ENCODE measurements at places on chromosomes 7 and 10. TPM values are rescaled to one million over a fixed set of nuclear protein-coding genes. Genes with fewer than 3 reads are reported as not detected.

DNA sequence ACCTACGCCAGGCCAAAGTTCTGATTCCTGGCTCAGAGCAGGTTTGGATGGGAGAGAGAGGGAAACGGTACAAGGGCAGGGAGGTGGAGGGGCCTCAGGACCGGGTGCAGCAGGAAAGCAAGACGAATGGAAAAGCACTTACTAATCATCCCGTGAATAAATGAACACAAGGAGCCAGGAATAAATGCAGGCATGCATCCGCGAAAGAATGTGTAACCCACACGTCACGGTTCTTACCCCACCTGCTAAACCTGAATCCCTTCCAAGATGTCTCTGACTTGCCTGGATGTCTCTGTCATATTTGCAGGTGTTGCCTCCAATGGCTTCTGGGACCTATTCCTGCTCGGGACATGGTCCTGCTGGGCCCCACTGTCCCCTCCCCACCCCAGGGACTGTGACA lies 335.2 kb upstream of the RNF32 start:
- no peak for DNase-seq

DNA sequence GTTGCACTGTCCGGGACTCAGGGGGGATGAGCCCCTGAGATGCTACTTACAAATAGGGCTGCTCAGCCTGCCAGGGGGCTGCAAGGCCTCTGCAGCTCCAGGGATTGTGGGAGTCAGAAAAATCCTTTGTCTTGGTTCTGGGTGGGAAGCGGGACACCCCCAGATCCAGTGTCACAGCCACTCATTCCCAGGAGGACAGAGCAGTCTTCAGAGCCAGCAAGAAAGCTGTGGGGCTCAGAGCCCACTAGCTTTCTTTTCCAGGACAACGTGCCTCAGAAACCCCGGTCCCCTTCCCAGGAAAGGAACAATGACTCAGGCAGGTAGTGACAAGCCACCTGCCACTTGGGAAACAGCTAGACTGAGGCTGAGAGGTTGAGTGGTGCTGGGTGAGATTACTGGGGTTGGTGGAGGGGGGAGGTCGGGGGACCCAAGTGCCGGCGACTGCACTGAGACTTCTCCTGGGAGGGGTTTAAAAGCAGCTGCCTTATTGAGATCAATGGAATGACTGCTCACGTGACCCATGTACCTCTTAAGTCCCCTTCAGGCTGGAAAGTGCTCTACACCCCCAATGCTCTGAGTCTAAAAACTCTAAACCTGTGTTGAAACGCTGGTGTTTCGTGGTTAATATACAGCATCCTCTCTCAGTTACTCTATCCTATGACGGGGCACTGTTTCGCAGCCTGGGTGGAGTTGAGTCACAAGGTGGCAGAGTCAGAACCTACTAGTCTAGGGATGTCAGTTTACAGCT lies 123.6 kb downstream of the UBE2H start:
- no peak for DNase-seq

DNA sequence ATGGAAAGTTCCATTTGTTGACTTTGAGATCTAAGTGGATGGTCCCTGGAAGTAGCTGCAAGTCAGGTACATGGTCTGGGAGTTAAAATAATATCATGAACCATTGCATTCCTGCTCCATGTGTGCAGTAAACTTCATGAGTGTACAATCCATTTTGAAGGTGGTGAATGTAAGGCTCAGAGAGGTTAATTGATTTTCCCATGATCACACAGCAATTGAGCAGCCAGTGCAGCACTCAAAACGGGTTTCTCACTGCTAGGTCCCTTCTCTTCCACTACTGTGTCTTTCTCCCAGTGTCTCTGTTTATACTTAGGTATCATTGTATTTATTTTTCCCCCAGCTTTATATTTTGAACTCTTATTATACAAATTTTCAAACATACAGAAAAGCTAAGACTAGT lies 9.9 kb downstream of the ZSCAN25 start:
- DNase-seq: no peak

DNA sequence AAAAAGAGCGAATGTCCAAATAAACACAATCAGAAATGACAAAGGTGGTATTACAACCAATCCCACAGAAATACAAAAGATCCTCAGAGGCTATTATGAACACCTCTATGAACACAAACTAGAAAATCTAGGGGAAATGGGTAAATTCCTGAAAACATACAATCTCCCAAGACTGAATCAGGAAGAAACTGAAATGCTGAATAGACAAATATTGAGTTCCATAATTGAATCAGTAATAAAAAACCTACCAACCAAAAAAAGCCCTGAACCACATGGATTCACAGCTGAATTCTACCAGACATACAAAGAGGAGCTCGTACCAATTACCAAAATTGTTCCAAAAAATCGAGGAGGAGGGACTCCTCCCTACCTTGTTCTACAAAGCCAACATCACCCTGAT lies 56.1 kb upstream of the ZNF800 start:
- DNase-seq: no peak

DNA sequence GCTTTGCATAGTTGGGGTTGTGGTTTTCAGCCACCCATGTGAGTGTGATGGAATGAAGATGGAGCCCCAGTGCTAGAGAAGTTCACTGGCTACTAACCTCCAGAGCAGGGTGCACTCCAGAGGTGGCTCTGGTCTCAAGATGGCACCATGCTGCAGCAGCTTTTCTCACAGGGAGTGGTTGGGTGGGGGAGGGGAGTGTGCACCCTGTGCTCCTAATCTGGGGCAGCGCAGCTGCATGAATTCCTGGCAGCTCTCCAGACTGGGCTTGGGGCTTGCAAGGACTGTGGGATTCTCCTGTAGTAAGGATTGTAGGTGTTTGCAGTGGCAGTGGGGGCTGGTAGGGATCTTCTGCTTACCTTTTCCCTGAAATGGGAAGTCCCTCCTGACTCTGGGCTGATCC lies 23.7 kb downstream of the PHTF2 start:
- no peak for DNase-seq

GRCh38 chr10:68804692-68805091 lies 22.6 kb upstream of the STOX1 start:
- DNase-seq: no peak

DNA sequence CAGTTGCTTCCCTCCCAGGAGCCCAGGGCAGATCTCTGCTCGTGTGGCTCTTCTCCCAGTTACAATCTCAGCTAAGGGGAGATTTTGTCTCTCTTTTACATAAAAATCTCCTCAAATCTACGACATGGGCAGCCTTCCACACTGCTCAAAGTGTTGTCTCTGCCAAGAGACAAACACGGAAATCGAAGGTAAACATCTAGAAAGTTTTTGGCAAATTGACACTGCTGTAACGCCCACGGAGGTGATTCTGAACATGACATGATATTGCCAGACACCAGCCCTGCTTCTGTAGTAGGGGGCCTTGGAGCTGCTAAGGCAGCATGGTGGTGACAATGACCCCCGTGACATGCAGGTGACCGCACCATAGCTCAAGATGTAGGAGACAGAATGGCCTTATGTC lies 128.3 kb downstream of the CCDC3 start:
- DNase-seq: no peak

- DNase-seq: peak; percentile 38
Observed at GRCh38 chr10:688312-689120, 952 bp downstream of the DIP2C start.

GRCh38 chr10:104957178-104957841 lies 316.2 kb downstream of the SORCS3 start:
- DNase-seq: no peak

Gene ANKRD1
- 321 TPM for total RNA-seq

Gene RASA4B
- total RNA-seq: 2.6 TPM

Gene SFXN2
- total RNA-seq: 6.8 TPM

Gene CYP3A7
- total RNA-seq: not detected

Gene SFTPA1
- total RNA-seq: not detected

Gene SOSTDC1
- total RNA-seq: not detected

Gene AP4M1
- 12.3 TPM for total RNA-seq
